ENCODE measurements at places on chromosomes 5 and 9.

GRCh38 chr5:179287071-179287470, 58.2 kb downstream of the ADAMTS2 start:
- DNase-seq: no peak

DNA sequence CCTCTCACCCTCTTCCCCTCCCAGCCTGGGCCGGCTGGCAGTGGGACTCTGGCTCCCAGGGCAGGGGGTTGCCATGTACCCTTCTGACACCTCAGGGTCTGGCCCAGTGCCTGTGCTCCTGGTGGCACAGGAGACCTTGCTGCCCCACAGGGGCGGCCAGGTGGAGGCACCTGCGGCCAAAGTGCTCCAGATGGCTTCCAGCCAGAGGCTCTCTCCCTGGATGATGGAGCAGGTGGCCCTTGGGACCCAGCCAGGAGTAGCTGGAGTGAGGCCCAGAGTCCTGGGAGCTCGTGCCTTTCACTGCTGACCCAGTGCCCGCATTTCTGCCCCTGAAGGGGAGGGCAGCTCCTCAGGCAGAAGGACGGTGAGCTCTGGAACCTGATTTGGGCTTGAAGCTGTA, 87.3 kb downstream of the NTNG2 start:
- no peak for DNase-seq

GRCh38 chr9:129284607-129285291, 106.7 kb upstream of the IER5L start:
- no peak for DNase-seq

- no peak for DNase-seq
These were observed 59.7 kb downstream of the PPP2R2B start for GRCh38 chr5:146818822-146819221.

DNA sequence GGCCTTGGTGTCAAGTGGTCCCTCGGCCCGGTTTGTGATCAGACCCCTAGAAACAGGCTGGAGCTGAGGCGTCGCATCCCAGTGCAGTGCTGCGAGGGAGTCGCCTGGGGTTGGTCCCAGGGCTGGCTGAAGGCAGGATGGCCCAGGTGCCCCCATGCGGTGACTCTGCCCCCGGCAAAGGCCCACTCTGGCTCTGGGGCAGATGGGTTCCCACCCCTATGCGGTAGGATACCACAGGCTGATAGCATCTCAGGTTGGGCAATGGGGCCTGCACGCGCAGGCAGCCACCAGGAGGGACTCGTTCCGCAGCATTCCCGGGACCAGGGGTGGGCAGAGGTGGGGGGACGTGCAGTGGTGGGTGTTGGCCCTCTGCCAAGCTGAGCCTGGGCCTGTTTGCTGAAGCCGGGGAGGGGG, 86.0 kb downstream of the RXRA start:
- DNase-seq: no peak

GRCh38 chr5:133267601-133268000, 215.8 kb downstream of the HSPA4 start:
- no peak for DNase-seq

GRCh38 chr5:45038366-45038987, 229.7 kb downstream of the MRPS30 start:
- no peak for DNase-seq

DNA sequence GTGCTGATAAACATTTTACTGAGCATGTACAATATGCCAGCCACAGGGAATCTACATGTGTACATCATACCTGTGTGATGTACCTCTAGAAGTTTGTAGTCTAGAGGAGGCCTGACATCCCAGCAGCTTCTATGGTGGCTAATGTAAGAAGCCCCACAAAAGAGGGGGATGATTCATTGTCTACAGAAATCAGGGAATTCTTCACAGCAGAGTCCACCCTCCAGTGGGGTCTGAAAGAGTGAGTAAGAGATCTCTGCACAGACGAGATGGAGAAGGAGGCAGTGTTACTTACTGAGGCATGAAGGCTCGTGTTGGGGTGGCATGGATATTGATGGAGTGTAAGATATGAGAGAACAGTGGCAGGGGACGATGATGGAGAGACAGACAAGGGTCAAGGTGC, 103.0 kb downstream of the NTRK2 start:
- no peak for DNase-seq

- DNase-seq: no peak
These were observed 24.2 kb downstream of the OCLN start for GRCh38 chr5:69516769-69517168.

DNA sequence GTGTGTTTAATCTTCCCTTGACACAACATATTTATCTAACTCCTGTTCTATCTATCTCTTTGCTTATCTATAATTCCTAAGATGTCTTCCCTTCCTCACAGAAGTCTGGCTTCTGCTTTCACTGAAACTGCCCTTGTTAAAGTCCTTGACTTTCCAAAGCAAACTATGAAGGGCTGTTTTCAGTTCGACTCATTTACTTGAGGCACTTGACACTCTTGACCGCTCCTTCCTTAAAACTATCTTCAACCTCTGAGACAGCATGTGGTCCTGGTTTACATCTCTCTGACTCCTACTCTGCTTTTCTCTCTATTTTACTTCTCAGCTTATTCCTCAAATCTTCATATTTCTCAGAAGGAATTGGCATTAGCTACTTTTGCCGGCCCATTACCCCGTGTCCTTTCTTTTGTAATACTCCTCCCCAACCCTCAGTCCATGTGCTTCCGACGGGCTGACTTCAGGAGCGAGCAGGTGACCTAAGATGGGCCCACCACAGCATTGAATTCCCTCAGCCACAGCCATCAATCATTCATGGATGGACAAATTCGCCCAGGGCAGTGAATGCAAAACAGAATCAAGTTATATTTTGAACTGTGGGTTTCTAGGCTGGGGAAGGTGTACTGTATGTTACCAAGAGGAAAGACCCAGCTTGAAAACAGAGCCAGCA, 1089.2 kb downstream of the PTPRD start:
- no peak for DNase-seq

- DNase-seq: no peak
These were observed 7.1 kb downstream of the SPARC start for GRCh38 chr5:151679421-151680155.

DNA sequence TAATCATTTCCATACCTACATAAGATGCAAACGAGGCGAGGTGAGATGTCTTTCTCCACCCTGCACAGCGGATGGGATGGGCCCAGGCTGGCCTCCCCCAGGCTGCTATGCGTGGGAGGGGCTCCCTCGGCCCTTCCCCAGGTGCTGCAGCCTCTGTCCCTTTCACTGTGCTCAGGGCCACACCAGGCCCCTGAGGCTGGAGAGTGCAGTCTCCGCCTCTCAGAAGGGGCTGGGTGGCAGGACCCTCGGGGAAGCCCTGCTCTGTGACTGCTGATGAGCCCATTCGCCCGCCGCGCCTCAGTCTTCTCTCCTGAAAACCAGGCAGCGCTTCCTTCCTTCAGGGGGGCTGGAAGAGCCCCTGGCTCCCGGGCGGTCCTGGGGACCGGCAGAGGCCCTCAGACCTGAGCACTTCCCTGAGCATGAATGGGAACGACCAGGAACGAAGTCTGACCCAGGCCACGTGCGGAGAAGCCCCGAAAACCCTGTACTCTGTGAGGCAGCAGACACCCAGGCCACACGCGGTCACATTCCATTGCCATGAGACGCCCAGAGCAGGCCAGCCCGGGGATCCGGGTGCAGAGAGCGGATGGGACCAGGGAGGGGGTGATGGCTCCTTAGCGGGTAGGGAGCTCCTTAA, 21.9 kb upstream of the NOTCH1 start:
- no peak for DNase-seq

DNA sequence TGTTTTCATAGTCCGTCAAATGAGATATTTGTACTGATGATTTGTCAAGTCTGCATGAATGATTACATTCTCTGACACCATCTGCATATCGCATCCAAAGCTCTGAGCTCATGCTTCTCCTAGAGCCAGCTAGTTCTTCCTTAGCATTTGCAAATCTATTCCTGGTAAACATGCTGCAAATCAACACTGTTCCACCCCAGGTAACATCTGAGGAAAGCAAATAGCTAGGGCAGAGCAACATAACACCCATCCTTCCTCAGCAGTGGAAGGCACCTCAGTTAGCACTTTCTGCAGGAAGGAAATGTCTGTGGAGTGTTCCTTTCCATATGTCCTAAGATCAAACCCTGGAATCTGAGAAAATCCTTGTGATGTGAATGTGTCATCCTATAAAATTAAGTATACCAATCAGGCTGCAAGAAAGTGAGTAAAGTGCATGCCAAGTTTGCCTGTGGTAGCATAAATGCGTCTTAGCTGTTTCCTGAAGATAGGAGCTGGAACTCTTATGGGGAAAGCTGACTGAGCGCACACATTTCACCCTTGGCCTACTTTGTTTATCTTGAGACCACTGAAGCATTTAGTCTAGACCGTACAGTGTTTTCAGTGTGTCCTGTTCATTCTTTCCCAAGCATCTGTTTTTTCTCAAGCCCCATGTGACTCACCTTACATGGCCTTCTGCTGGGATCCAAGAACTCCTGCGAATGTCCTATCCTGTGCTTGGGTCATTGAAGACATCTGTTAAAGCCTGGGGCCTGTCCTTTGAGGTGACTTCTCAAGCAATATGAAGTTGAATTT, 50.9 kb upstream of the STARD4 start:
- DNase-seq: peak; percentile 40

DNA sequence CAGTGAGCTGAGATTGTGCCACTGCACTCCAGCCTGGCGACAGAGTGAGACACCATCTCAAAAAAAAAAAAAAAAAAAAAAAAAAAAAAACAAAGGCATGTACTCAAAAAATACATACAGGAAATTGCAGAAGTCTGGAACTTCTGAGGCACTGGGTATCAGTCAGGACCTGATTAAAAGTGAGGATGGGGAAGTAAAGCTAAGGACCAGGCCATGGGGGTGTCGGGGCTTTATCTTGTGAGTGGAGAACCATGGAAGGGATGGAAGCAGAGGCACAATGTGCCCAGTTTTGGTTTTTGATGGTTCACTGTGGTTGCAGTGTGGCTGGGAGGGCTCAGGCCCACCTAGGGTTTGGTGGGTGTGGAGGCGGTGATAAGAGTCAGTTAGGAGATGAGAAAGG, 212.7 kb upstream of the PIK3R1 start:
- DNase-seq: no peak

- no peak for DNase-seq
These were observed 96.1 kb downstream of the PDE8B start for GRCh38 chr5:77306531-77306930.

- DNase-seq: no peak
These were observed 173.5 kb upstream of the FOXD4L5 start for GRCh38 chr9:65458465-65458864.

- no peak for DNase-seq
These were observed 276.0 kb upstream of the MVB12B start for GRCh38 chr9:126050605-126050990.

- no peak for DNase-seq
These were observed 52.8 kb upstream of the TAF11L2 start for GRCh38 chr5:17445185-17445584.

DNA sequence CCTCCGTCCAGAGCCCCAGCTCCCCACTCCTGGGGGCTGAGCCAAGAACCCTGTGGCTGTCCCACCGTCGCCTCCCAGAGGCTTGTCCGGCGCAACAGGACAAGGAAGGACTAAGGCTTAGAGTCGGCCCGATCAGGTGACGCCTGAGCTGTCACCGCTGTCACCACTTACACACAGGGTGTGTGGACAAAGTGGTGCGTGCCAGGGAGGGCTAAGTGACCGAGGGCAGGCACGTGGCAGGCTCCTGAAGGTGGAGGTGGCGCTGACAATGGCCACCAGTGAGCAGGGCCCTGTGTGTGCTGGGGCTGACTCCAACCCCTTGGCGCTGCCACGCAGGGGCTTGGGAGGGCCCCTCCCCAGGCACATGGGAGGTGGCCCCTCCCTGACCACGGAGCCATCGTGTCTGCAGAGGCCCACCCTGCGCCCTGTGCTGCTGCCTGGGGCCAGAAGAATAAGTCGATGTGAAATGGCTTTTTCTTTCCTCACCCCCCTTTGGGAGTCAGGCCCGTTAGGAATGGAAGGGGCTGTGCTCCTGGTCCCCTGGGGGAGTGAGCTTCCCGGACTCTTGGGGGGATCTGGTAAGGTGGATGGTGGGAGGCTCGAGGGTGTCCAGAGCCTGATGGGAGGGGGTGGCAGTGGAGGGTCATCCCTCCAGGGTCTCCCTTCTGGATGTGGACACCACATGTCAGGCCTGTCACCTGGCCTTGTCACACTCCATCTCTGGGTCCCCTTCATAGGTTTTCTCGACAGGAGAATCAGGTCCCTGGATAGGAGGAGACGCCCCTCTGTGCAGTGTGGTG, 2.6 kb upstream of the GPSM1 start:
- DNase-seq: no peak

DNA sequence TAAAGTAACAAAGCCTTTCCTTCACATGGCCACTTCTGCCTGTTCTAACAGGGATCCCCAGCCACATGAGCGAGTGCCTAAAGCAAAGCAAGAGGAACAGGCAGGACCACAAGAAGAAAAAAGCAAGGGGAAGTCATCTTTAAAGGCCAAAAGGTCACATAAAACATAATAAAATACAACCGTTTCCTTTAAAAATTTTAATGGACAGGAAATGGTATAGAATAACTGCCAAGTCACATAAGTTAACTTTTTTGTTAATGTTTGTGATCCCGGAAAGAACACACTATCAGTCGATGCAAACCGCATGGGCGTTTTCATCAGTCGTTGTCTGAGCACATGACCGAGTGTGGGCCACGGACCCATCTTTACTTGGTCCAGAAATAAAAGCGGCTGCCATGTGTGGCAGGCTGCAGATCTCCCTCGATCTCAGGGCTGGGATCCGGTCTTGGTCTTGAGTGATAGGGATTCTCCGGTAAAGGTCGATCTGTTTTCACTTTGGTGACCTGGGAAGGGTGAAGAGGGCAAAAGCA, 15.6 kb downstream of the NDUFA8 start:
- DNase-seq: no peak

- DNase-seq: no peak
These were observed 32.8 kb upstream of the UBAC1 start for GRCh38 chr9:135993765-135994500.

DNA sequence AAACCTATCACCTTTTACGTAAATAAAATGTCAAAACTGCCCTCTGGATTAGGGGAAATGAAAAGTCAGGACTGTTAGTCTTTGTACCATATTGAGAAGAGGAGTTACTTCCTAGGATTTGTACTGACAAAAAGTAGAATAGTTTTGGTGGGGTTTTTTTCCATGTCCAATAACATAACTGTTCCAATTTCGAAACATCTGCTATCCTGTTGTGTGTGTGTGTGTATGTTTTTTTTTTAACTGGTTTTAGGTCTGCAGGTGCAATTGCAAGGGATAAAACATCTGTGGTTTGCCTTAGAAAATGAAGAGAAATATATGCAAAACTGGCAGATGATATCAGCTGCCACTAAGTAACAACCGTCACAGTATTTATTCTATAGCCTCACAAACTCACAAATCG, 506.8 kb downstream of the NFIB start:
- no peak for DNase-seq

Measured in smooth muscle cell of the brain vasculature (primary cell).